AG10803 (cell line): ENCODE measurements at places on chromosomes 2 and 18.

DNA sequence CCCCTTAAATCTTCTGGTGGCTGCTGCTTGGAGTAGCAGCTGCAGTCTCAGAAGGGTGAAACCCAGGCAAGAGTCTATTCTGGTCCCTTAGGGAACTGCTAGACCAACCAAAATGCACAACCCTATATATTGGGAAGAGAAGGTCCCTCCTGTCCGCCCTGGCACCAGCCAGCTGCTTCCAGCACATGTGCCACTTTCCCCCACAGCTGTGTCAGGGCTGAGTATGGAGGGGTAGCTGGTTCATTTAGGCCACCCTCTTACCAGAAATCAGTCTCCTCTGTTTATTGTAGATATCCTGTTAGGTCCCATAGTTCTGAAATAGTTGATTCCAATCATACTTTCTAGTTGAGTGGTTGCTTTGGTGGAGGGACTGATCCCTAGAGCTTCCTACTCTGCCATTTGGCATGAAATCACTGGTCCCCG, 68.9 kb downstream of the BIRC6 start:
- DNase-seq = peak; percentile 82

DNA sequence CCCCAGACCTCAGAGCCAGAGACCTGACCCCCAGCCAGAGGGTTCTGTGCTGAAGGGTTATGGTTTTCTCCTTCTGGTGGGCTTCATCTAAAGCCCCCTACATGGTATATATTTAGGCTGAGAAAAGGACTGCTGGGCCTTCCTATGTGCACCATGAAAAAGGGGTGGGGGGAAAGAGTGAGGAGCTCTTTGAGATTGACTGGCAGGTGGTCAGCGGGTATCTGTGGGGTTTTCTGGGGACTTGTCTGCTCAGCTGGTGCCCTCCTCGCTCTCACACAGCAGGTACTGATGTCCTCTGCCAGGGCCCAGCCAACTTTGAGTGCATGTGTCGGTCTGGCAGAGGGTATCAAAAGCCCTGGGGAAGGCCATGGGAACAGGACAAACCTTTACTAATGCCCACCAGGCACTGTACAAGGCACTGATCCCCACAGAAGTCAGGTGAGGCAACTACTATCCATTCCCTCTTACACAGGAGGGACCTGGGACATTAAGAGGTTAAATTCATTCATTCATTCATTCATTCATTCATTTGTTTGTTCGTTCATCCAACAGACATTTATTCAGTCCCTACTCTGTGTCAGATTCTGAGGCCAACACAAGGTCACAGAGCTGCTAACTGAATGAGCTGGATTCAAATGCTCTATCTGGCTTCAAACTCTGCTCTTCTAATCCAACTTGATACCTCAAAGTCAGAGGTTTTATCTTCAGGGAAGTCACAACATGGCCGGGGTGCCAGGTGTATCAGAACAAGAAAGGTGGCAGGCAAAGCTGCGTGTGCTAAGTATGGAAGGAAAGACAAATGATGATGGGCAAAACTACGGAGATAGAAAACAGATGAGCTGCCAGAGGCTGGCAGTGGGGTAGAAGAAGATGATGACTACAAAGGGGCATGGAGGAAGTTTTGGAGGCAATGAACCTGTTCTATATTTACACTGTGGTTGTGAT, 44.6 kb downstream of the REEP1 start:
- DNase-seq = no peak

DNA sequence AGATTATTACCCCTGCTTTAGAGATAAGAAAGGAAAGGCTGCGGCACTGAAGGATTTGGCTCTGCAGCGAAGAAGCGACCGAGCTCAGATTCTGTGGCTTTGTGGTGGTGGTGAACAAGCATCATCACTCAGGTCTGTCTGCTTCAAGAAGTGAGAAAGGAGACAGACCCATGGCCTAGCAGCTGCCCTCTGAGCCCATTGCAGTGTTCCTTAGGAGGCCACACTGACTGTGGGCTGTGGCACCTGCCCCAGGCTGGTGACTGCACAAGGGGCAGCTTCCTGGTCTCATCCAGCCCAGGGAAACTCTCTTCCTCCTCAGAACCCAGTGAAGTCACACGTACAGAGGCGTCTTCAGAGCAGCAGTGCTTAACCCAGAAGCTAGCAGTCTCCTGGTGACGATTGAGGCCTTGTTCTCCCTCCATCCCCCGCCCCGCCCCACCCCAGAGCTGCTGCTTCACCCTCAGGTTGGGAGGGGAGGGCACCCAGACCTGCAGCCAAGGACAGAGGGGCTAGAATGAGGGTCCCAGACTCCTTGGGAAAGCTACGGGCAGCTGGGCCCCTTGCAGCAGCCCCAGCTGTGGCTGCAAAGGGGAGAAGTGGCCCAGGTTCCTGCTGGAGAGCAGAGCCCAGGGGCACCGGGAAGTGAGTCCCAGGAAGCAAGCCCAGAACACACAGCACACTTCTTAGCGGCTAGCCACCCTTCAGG, 22.2 kb downstream of the BIN1 start:
- no peak for DNase-seq

- no peak for DNase-seq
These were observed 325.3 kb upstream of the RND3 start for GRCh38 chr2:150812664-150813367.

DNA sequence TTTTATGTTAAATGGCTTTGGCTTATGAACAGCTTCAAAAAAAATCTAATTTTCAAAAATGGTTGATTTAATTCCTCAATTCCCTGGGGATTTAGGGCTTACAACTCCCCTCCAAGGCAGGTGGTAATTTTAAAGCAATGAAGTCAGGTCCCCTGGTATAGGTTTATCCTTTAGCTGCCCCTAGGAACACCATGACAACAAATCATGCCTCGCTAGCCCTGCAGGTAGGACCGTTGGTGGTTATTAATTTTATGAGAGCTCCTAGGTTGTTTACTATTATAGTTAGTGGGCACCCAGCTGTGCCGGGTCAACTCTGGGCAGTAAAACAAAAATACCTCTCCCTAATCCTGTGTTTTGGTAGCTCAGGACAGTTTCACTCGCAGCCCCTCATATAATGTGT, 26.2 kb upstream of the MBOAT2 start:
- no peak for DNase-seq

DNA sequence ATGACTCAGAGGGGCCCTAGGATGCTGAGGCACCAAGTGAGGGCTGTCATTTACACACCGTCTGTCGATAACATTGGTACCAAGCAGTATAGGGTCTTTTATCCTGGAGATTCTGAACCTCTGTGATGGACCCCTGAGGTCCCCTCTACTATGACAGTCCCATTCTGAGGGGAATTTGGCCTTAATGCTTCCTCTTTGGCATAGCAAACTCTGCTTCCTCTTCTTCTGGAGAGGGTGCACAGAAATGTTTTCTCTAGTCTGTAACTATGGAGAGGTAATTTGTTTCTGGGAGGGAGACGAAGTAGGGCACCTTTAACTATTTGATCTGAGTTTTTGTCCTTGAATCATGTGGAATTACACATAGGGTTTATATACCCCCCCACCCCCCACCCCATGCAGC, 44.8 kb downstream of the INPP4A start:
- no peak for DNase-seq

DNA sequence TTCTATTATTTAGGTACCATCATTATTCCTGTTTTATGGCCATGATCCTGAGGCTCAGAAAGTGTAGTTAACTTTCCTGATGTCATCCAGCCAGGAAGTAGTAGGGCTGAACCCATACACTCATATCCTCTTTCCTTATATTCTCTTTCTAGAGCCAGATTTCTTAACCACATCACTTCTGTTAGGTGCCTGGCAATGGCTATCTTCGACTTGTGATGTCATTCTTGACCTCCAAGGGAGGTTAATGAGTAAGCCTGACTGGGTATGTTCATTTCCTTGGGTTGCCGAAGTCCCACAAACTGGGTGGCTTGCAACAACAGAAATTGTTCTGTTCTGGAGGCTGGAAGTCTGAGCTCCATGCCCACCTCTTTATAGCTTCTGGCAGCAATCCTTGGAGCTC, 43.4 kb downstream of the ITGB6 start:
- DNase-seq = peak; percentile 52

DNA sequence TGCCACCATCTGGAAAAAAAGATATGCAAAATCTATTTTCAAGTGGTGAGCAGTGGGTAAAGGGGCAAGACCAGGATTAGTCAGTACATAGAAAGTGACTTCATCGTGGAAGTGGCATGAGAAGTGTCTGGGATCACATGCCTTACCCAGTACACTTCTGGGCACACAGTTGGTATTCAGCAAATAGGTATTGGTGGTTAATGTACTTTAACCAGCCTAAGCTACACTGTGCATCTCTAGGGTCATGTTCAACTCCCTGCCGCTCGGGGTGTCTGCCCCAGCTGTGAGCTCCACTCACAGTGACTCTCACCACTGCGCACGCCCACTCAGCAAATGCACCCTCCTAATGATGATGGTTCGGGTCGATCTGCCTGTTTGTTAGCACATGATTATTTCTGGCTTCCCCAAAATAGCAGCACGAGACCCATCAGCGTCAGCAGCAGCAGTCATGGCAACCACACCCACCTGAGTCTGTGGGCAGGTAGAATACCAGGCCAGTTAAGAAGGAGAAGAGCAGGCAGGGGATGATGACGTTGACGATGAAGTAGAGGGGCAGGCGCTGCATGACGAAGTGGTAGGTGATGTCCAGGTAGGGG, 11.1 kb downstream of the CHRNA1 start:
- DNase-seq = no peak

DNA sequence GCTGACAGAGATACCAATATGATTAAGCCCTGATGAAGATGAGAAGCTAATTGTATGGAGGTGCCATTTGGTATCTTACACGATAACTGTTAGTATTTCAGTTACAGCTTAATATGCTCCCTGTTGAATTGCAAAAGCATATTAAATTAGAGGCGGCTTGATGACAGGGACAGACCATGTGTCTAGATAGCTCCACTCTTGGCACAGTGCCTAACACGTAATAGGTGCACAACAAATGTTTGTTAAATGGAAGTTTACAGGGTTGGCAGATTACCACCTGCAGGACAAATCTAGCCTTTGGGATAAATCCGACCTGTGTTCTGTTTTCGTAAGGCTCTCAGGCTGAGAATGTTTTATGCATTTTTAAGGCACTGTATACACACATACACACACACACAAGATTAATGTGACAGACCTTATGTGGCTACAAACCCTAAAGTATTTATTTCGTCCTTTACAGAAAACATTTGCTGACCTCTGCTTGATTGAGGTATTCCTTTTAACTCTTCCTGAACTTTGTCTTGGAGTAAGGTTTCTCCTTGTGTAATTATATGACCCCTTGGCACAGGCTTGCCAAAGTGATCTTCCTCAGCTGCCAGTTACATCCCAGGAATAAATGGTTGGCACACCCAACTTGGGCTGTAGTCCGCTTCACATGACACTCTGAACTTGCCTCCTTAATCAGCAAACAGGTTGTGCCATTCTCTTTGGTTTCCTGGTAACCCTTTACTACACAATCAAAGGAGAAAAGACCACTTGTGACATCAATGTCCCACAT, 348.9 kb downstream of the HRH4 start:
- no peak for DNase-seq

GRCh38 chr2:187434342-187434785, 13.7 kb downstream of the CALCRL start:
- DNase-seq = peak; percentile 76

DNA sequence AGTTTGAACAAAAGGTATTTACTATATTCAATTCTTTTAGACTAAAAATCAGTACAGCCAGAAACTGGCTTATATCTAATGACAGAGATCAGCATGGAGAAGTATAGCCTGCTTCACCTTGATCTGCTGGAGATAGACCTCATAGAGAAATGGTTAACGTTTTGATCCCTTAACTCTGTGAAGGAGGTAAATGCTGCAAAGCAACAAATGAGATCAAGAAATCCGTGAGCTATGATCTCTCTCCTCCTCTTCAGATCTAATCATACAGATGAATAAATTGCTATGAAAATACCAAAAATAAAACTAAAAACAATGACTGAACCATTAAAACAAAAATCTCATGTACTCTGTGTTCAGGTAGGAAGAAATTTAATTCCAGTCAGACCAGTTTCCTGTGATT, 42.8 kb downstream of the KLHL14 start:
- no peak for DNase-seq

- DNase-seq = no peak
These were observed 662.2 kb downstream of the XIRP2 start for GRCh38 chr2:167550448-167550847.

DNA sequence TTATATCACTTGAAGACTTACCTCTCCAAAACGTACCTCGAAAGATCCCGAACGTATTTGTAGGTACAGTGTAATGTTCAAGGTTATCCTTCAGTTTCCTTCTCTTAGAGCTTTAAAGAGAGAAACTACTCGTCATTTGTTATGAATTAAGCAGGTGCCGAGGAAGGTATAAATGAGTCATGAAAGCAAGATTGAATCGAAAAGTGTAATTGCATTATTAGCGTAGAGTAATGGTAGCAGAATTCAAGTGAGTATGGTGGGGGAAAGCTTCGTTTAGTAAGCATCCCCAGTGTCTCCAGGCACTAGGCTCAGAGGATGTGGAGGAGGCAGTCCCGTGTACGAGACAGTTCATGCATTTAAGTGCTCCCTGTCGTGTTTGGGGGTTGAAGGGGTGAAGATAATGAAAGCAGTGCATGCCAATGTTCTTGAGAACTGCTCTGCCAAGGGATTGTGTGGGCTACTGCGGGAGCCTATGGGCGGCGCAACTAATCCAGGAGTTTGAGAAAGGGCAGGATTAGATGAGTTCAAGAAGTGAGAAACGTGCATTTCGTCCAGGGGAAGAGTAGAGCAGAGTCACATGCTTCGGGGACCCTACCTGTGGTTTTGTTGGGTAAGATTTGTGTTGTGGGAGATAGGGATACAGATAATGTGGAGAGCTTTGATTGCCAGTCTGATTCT, 858 bp downstream of the POLR1B start:
- DNase-seq = peak; percentile 8

- peak; percentile 17 for DNase-seq
These were observed 370.9 kb upstream of the ZEB2 start for GRCh38 chr2:144890828-144891227.

DNA sequence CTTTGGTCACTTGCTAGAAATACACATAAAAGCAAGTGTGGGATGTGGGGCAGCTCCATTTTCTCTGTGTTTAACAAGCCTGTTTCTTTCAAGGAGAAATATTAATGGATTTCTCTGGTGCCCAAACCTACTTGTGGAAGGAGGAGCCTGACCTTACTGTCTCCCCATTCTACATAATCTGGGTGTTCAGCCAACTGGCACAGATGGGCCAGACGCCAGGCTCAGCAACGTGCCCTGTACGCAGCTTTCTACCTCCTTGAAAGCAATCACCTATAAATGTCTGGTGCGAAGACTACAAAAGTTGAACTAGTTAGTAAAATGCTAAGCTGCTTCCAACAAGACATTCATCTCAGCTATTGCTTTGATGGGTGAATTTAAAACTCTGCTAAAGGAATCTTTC, 33.2 kb upstream of the MYO3B start:
- DNase-seq = no peak
